ENCODE measurements at places on chromosomes 1 and 21.

- no peak for DNase-seq
These were observed 135.6 kb downstream of the CYYR1 start for GRCh38 chr21:26437326-26438009.

DNA sequence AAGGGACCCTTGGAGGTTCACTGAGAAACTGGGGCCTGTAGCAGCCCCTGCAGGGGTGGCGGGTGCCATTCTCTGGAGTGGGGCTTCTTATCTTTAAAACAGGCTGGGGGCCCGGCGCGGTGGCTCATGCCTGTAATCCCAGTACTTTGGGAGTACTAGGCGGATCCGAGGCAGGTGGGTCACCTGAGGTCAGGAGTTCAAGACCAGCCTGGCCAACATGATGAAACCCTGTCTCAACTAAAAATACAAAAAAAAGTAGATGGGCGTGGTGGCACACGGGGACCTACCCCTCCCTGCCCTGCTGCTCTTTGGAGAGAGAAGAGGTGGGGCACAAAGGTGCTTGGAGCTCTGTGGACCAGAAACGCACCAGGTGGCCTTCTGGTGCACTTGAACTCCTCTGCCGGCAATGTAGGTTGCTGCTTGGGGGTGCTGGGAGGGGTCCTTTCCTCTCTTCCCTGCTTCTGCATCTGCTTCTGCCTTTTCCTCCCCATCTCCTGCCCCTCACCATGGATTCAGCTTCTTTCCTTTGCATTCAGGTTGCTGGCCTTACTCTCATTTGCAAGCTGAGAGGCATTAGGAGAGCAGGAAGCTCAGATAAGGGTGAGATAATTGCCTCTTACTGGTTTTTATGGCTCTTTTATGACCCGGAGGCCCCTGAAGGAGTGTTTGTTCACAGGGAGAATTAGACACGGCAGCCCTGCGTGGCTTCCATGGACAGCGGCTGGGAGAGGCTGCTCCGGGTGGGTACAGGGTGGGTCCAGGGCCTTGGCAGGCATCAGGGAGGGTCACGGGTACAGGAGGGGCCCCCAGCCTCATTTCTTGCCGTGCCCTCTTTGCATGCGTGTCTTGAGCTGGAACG, 57.4 kb downstream of the ARHGEF10L start:
- no peak for DNase-seq

DNA sequence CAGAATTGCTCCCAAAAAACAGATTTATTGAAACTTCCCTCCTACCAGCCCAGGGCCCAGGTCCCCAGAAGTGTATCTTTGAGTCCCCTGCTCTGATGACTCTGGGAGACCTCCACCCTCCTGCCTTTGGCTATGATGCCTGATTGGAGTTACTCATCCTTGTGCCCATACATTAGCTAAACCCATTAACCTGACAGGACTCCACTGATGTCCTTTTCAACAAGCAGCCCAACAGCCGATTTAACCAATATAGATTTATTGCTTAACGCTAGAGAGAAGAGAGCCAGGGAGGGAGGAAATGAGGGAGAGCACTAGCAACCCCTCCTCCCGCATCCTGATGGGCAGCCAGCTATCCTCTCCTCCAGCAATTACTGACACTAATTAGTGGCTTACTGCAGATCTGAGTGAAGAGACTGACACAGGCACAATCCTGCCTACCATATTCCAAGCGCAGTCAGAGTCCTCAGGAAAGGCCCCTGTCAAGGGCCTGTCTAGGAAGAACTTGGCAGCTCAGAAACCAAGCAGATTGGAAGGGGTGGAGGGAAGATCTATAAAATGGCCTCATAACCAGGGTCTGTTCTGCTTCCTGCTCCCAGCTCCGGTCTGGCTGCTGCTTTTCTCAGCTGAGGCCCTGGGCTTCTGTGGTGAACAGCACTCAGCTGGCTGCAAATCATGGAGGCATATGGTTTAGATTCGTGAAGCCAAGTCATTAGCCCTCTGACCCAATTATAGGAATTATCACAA, 484.5 kb upstream of the DAB1 start:
- no peak for DNase-seq

GRCh38 chr1:45003741-45004140, 7.4 kb downstream of the HECTD3 start:
- DNase-seq, result no peak

DNA sequence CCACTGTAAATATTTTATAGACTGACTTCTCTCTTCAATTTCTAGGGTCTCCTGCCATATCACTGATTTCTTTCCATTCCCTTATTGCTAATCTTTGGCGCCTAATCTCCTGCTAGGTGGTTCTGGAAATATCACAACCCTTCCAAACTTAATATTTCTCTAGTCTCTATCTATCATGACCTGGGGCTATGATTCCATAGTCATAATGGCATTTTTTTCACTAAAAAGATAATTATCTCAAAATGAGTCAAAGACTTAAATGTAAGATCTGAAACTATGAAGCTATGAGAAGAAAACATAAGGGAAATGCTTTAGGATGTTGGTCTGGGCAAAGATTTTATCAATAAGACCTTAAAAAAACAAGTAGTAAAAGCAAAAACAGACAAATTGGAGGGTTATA, 74.2 kb downstream of the LEPR start:
- DNase-seq, result no peak

DNA sequence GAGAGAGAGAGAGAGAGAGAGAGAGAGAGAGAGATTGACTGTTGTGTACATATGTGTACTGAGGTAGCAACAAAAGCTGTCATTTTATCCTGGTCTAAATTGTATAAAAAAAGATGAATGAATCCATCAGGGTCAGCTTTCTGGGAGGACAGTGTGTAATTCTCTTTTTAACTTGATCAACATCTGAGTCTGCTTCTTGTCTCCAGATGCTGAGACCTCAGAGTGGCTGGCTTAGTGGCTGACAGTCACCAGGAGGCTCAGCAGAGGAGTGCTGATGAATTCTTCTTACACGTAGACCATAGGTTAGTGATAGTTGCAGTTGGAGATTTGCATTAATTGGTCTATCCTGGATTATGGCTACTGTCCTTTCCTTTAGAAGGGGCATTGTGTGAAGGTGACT, 28.5 kb upstream of the PLXNA2 start:
- no peak for DNase-seq

DNA sequence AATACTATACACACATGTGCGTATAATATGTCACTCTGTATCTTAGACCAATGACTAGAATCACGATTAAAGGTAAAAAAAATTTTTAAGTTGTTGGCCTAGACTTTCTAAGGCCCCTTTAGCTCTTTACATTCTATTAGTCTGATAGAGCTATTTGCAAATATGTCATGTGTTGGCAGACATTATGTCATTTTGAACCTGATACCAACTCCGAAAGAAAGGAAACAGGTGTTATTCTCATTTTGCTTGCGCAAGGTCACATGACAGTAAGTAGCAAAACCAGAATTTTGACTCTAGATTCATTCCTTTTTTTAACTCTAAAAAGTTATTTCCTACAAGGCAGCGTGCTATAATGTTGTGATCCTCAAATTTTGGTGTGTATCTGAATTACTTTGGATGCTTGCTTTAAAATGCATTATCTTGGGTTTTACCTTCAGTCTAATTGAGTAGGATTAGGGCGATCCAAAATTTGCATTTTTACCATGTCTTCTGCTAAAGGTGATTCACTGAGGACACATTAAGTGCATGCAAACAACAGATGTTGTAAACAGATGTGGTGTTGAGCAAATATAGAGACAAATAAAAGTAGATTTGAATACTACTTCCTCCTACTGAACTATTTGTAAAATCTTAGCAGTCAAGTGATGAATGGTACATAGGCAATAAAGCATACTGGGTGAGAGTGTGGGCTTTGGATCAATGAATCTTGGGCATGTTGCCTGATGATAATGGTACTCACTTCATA, 63.5 kb upstream of the KIAA1614 start:
- DNase-seq, result no peak
